ENCODE measurements at places on chromosomes 3 and 15.
A peak's percentile ranks its signal among the peaks of the same experiment; 100 is the strongest.

DNA sequence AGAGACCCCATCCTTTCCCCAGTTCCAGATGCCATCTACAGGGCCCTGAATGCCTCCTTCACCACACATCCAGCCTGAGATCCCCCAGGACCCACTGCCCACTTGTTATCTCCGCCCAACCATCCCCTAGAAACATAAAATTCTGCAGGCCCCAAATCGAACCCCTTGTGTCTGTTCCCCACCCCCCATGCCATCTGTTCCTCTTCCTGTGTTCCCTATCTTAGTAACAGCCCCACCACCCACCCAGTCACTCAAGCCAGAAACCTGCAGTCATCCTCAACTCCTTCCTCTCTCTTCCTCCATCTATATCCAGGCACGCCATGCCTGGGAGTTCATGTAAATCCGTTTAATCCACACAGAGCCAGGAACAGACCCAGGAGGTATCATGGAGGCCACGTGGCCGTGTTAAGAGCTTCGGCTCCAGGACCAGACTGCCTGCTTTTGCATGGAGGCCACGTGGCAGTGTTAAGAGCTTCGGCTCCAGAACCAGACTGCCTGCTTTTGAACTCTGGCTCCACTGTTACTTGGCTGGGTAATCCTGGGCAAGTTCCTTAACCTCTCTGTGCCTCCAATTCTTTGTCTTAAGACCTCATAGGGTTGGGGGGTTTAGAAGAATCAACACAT lies 4.8 kb downstream of the CSRNP1 start:
- DNase-seq = no peak

GRCh38 chr15:40471808-40472150 lies 995 bp downstream of the CHST14 start:
- peak; percentile 36 for DNase-seq

- DNase-seq = no peak
These were observed 300.4 kb downstream of the RBMS3 start for GRCh38 chr3:29581311-29581710.

DNA sequence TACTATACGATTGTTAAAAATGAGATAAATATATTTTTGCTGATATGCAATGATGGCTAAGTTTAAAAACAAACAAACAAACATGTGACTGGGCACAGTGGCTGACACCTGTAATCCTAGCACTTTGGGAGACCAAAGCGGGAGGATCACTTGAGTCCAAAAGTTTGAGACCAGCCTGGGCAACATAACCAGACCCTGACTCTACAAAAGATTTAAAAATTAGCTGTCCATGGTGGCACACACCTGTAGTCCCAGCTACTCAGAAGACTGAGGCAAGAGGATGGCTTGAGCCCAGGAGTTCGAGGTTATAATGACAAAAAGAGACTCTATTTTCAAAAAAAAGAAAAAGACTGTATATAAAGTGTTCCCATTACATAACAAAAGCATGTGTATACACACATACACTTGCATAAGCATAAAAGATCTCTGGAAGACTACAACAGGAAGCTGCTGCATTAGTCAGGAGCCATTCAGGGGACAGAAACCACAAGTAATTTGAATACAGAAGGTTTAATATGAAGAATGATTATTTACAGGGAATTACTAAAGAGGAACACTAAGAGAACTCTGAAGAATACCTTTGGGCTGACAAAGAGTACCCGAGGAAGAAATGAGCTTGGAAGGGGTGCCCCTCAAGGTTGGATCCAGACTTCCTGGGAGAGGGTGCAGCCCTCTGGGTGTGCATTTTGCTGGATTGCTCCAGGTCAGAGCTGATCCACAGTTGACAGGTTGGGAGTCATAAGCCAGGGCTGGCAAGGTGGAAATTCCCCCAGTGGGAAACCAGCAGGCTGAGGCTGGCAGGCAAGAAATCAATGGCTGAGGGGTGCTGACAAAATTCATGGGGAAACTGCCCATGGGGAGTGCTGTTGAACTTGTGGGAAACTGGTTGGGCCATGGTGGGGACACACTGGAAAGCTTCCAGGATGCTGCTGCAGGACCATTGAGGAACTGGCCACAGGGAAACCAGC lies 9.3 kb upstream of the TM4SF18 start:
- no peak for DNase-seq

DNA sequence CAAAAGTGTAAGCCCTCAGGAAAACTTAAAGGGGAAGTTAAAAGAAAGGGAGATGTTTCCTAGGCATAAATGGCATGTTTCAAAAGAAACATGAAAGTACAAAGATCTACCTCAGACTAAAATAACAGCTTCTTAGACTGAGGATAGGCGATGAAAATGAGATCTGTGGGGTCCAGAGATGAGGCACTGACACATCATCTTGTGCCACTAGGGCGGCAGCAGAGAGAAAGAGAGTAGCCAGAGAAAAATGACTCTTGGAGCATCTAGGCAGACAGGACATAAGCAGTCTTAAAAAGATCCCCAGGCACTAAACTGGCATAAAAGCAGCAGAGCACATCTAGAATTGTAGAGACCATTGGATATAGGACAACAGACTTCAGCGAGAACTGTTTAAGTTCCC lies 42.5 kb upstream of the RFX7 start:
- DNase-seq = no peak

GRCh38 chr3:148372206-148372875 lies 325.4 kb upstream of the AGTR1 start:
- DNase-seq = no peak

DNA sequence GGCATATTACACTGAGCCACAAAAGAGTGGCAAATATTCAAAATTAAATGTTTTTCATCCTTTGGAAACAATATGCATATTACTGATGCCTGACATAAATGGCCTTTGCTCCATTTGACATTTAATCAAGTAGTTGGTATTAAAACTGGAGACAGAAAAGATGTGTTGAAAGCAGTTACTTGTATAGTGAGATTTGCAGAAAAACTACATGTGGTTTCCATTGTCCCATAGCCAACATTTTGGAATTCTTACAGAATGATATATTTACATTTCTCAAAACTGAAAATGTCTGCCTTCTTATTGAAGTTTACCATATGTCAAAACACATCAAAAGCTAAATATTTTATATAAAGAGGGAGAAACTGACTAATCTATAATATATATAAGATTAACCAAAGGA lies 21.6 kb downstream of the SHOX2 start:
- no peak for DNase-seq

DNA sequence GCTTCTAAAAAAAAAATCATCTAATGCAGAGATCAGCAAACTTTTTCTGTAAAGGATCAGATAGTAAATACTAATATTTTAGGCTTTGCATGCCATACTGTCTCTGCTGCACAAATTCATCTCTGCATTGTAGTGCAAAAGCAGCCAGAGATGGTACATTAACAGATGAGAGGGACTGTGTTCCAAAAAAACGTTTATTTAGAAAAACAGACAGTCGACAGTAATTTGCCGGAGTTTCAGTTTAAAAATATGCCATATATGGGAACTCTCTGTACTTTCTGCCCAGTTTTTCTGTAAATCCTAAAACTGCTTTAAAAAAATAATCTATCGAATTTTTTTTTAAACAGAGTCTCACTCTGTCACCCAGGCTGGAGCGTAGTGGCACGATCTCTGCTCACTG lies 14.3 kb downstream of the MINDY2 start:
- DNase-seq = no peak

- DNase-seq = no peak
These were observed 10.3 kb downstream of the LPP start for GRCh38 chr3:188164248-188164687.

DNA sequence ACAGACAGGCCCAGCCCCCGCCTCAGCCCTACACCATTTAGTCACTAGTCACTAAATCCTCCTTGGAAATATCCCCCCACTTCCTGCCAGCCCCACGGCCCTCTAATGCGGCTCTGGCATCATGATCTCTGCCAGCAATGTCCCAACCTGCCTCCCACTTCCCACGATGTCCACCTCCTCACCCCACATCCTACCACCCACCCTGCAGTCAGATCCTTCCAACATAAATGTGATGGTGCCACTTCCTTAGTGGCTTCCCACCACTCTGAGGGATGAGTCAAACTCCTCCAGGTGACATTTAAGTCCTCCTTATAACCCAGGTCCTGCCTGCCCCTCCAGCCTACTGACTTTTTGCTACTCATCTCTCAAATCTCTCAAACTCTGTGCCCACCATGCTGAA lies 167.5 kb downstream of the SHQ1 start:
- DNase-seq = no peak

DNA sequence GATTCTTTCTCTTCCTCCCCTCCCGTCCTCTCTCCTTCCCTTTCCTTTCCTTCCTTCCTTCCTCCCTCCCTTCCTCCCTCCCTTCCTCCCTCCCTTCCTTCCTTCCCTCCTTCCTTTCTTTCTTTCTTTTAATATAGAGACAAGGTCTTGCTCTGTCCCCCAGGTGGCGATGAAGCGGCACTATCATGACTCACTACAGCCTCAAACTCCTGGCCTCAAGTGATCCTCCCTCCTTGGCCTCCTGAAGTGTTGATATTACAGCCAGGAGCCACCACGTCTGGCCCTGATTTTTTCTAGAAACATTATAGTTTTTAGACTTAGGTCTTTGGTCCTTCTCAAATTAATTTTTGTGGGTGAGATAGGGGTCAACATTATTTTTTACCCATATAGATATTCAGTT lies 15.5 kb downstream of the GRM2 start:
- no peak for DNase-seq

- DNase-seq = no peak
These were observed 491.8 kb downstream of the MECOM start for GRCh38 chr3:169171739-169172138.

- DNase-seq = no peak
These were observed 1.1 kb downstream of the ZBTB47 start for GRCh38 chr3:42654331-42655201.

GRCh38 chr3:59368900-59369675 lies 319.3 kb upstream of the CFAP20DC start:
- DNase-seq = no peak

DNA sequence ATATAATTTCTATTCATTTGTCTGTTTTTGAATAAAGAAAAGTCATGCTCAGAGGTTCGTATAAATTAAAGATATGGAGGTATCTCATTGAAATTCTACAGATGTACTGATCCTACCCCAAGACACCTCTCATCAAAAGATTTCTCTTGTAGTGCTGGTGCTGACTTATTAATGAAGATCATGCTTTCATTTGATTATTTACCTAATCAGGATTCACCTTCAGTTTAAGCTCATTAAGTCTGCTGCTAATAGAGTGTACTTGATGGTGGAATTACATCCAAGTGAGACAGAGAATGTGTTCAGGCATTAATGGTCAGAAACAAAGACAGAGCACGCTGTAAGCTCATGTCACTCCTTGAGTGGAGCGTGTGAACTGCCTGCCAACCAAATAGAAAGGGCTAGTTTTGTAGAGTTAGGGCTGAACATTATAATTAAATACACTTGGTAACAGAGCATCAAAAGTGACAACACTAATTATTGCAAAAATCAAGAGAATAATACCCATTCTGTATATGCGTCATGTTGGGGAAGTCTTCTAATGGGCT lies 45.5 kb downstream of the KBTBD12 start:
- DNase-seq = no peak

GRCh38 chr3:7518026-7518425 lies 657.1 kb downstream of the GRM7 start:
- DNase-seq = no peak

GRCh38 chr3:159650726-159651125 lies 337.9 kb upstream of the IL12A start:
- DNase-seq = no peak

- DNase-seq = no peak
These were observed 28.8 kb downstream of the USP13 start for GRCh38 chr3:179681492-179682263.

DNA sequence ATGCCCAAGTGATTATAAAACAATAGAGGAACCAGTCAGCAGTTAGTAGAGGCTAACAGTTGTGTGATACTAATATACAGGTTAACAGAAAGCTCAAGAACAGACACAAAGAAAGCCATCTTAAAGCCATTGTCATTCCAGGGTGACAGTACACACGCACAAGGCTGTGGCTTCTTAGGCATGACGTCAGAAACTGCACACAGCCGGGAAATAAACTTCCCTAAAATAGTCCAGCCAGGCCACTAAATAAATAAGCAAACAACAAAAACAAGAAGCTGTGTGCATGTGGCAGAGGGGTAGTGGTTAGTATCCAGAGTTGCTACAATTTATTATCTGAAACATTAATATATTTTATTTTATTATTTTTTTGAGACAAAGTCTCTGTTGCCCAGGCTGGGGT lies 49.8 kb downstream of the PPCDC start:
- DNase-seq = no peak

GRCh38 chr15:93469994-93470393 lies 381.0 kb upstream of the RGMA start:
- no peak for DNase-seq

DNA sequence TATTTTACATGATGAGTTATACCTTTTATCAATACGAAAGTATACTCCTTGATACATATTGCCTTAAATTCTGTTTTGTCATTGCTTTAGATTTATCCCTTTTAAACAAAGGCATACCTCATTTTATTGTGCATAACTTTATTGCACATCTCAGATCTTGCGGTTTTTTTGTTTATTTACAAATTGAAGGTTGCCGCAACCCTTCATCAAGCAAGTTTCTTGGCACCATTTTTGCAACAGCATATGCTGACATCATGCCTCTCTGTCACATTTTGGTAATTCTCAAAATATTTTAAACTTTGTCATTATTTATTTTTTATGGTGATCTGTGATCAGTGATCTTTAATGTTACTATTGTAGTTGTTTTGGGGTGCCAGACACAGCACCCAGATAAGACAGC lies 20.9 kb downstream of the SNRK start:
- DNase-seq = no peak

DNA sequence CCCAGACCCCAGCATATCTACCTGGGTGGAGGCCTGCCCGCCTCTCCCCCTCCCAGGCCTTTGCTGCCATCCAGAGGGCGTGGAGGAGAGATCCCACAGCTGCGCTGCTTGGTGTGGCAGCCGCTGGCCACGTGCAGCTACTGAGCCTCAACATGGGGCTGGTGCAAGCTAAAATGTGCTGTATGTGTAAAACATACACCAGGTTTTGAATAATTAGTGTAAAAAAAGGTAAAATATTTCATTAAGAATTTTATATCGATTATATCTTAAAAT lies 95.8 kb downstream of the SEC22A start:
- no peak for DNase-seq

DNA sequence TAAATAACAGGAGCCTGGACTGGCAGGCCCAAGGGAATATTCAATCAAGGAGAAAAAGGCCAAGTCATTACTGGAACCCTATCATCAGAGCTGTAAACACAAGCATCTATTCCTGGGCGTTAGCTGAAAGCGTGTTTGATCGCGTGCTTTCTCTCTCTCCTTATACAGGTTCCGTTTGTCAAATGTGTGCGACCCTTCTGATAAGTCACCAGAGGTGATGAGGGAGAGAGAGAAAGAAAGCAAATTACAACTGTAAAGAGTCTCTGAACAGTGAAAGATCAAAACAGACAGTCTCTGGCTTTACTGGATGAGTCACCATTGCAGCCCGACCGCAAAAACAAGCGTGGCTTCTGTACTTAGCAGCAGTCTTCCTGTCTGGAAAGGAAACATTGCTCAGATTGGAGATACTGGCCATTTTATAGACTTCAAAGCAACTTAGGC lies 39.5 kb upstream of the TPRG1 start:
- peak; percentile 76 for DNase-seq
